ENCODE measurements at places on chromosomes 1 and 21. TPM values are rescaled to one million over a fixed set of nuclear protein-coding genes. Genes with fewer than 3 reads are reported as not detected.

Gene ITGB2
- total RNA-seq, result 0.80 TPM

Gene EXO5
- 10.9 TPM for total RNA-seq

Gene LCE6A
- total RNA-seq, result not detected

Gene ANGPTL1
- total RNA-seq, result 0.43 TPM

Gene IL23R
- not detected for total RNA-seq

Gene TSNAX
- total RNA-seq, result 28.0 TPM

Gene SERINC2
- total RNA-seq, result 118 TPM

Gene GNG4
- 28.5 TPM for total RNA-seq

Gene FCMR
- total RNA-seq, result 0.58 TPM

Gene CRYBG2
- 67.7 TPM for total RNA-seq

Gene TTC22
- 7.0 TPM for total RNA-seq

Gene ICOSLG
- total RNA-seq, result 5.4 TPM

GRCh38 chr1:163048869-163049268, 20.3 kb upstream of the RGS4 start:
- H3K4me1 ChIP-seq, result no peaks in the 10 kb centered on the region
- H3K36me3 ChIP-seq, result no peaks in the 10 kb centered on the region
- no peaks in the 10 kb centered on the region for H3K27me3 ChIP-seq
- DNase-seq, result no peak
- H3K4me3 ChIP-seq, result no peak overlapping the region

GRCh38 chr1:38268226-38268625, 221.6 kb upstream of the POU3F1 start:
- no peaks in the 10 kb centered on the region for H3K36me3 ChIP-seq
- no peaks in the 10 kb centered on the region for H3K4me1 ChIP-seq
- no peak overlapping the region for H3K4me3 ChIP-seq
- peaks cover 69% of the 10 kb centered on the region for H3K27me3 ChIP-seq
- H3K27ac ChIP-seq, result no peak overlapping the region
- no peak for DNase-seq

DNA sequence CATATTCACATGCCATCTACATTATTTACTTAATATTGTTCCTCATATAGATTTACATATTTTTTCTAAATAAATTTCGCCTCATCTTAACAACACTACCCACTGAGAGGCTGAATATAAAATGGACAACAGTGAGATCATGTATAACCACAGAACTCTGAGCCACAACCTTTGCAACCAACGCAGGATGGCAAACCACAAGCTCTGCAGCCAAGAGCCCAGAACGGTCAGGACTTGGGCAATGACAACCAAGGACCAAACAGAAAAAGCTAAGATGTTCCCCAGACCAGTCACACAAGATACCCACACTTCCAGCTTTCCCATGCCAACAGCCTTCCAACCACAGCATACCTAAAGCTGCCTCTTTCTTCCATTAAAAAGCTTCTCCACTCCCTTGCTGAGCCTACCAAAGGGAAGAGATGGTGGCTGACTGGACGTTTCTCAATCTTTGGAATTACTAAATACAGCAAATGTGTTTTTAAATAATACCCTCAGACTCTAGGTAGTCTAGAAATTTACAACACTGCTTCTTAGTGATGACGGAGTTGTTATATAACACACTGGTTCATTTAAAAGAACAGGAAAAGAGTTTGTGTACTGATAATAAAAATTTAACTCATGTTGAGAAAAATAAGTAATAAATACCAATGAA, 117.9 kb downstream of the AKT3 start:
- no peaks in the 10 kb centered on the region for H3K4me1 ChIP-seq
- no peak overlapping the region for H3K4me3 ChIP-seq
- no peaks in the 10 kb centered on the region for H3K36me3 ChIP-seq
- H3K27ac ChIP-seq, result no peak overlapping the region

DNA sequence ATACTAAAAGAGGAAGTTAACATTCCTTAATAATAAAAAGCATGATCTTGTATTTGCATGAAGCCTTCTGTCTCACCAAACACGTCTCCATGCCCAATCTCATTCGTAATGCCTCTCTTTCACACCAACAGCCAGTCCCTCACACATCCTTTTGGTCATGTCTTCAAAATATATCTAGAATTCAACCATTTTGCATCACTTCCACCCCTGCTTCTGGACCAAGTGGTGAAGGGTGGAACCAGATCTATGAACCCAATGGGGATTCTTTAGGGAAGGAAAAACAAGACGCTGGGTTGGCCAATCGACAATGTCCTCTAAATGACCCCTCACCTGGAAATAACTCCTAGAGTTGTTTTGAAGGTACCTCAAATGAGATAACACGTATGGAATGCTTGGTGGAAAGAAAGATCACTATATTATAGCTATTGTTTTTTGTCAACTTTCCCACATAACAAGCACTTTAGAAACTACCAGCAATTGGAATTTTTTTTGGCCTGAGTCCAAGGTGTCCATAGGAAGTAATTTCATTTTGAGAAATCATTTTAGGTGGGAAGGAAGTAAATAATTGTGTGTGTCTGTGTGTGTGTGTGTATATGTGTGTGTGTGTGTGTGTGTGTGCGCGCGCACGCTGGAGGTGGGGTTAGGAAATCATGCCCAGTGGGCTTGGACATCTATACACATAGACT, at the start of gene KCNA10:
Gene KCNA10 (minus strand): TSS at position 51 of the 686 bp plus-strand sequence. CDS start 388 bp downstream, outside the sequence.
- H3K27me3 ChIP-seq, result peaks cover 36% of the 10 kb centered on the region
- no peaks in the 10 kb centered on the region for H3K36me3 ChIP-seq
- no peak for DNase-seq
- H3K4me3 ChIP-seq, result no peak within 1 kb of the TSS

DNA sequence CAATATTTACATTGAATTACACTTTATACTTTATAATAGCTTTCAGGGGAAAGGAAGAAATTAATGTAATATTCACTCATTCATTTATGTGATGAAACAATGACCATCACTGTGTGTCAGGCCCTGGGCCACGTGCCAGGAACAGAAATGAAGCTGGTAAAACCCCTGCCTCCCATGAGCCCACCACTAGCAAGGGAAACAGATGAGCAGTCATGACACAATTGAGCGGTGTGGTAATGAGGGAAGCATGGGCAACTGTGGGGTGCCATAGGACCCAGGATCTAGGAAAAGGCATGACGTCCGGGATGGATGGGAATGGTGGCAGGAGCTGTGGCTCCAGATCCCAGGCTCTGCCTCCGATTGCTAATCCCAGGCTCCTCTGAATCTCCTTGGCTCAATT, 17.0 kb upstream of the SLC5A9 start:
- H3K36me3 ChIP-seq, result no peaks in the 10 kb centered on the region
- DNase-seq, result no peak
- H3K4me3 ChIP-seq, result no peak overlapping the region

DNA sequence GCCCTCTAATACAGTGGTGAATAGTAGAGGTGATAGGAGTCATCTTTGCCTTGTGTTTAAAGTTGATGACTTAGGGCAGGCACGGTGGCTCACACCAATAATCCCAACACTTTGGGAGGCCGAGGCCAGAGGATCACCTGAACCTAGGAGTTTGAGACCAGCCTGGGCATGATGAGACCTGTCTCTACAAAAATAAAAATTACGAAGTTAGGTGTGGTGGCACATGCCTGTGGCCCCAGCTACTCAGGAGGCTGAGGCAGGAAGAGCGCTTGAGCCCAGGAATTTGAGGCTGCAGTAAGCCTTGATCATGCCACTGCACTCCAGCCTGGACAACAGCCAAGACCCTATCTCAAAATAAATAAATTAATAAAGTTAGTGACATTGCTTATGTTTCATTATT, 26.6 kb downstream of the CAPZA1 start:
- no peak for DNase-seq
- peaks cover 34% of the 10 kb centered on the region for H3K36me3 ChIP-seq
- no peak overlapping the region for H3K4me3 ChIP-seq
- H3K27ac ChIP-seq, result no peak overlapping the region

DNA sequence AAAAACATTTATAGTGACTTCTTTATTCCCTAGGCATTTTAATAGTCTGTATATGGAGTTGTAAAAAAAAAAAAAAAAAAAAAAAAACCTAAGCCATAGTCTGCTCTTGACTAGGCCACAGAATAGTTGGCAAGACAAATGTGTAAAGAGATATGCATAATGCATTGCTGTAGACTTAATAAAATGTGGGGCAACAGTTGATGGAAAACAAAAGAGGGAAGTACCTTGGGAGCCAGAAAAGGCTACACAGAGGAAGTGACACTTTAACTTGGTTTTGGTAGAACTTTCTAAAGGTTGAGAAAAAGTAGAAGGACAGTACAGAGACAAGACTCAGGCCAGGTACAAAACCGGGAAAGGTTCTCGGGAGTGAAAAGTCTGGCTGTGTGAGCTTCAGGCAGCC, 802.9 kb upstream of the ADAMTS5 start:
- no peaks in the 10 kb centered on the region for H3K4me1 ChIP-seq
- H3K36me3 ChIP-seq, result no peaks in the 10 kb centered on the region
- DNase-seq, result no peak
- no peaks in the 10 kb centered on the region for H3K27me3 ChIP-seq
- no peak overlapping the region for H3K4me3 ChIP-seq

DNA sequence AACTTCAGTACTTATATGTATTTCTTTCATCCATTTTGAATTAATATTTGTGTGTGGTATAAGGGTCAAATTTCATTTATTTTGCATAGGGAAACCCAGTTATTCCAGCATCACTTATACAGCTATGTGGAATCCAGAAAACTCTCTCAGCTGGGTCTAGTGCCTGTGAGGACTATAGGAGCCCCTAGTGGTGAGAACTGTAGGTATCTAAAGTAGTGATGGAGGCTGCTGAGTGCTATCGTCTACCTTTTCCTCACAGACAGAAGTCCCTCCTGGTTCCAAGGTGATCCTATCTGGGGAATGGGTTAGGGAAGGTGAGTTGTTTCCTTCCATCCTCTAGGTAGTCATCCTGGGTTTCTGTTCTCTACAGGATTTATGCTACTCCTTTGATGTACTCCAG, 352.0 kb upstream of the C1orf87 start:
- DNase-seq, result no peak
- no peaks in the 10 kb centered on the region for H3K36me3 ChIP-seq
- H3K4me1 ChIP-seq, result no peaks in the 10 kb centered on the region
- no peak overlapping the region for H3K27ac ChIP-seq
- no peaks in the 10 kb centered on the region for H3K27me3 ChIP-seq

GRCh38 chr1:56430141-56430839, 149.1 kb downstream of the PLPP3 start:
- H3K27ac ChIP-seq, result no peak overlapping the region
- no peak for DNase-seq
- H3K4me3 ChIP-seq, result peak overlapping the region; percentile 40
- no peaks in the 10 kb centered on the region for H3K36me3 ChIP-seq

- peaks cover 16% of the 10 kb centered on the region for H3K4me1 ChIP-seq
- H3K4me3 ChIP-seq, result no peak overlapping the region
- DNase-seq, result no peak
- no peaks in the 10 kb centered on the region for H3K27me3 ChIP-seq
- no peaks in the 10 kb centered on the region for H3K36me3 ChIP-seq
Measured at GRCh38 chr1:87872189-87872588, 543.5 kb downstream of the LMO4 start.

DNA sequence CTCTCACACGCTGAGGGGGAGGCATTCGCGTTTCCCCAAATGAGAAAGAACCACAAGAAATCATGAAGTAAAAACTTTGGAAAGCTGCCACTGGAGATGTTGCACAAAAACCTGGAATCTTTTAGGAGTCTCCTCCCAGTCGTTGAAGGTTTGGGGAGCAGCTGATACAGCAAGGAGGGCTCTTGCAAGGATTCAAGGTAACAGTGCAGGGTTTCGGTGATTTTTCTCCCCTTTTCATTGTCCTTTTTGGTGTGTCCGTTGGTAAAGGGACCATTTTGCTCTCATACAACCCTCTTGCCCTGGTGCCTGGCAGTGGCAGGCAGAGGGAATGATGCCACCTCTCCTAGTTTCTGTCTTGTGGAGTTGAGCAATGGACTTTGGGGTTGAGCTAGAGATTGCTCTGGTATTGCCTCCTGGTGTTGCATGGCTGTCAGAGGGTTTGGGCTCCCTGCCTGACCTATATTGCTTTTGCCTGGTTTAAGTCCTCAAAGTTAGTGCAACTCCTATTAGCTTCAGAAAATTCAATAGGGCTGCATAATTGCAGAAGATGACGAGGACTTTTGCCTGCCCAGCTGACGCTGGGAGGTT, 872 bp downstream of the BRINP2 start:
- peaks cover 3% of the 10 kb centered on the region for H3K36me3 ChIP-seq
- peaks cover 4% of the 10 kb centered on the region for H3K4me1 ChIP-seq
- no peak for DNase-seq
- no peak overlapping the region for H3K27ac ChIP-seq

DNA sequence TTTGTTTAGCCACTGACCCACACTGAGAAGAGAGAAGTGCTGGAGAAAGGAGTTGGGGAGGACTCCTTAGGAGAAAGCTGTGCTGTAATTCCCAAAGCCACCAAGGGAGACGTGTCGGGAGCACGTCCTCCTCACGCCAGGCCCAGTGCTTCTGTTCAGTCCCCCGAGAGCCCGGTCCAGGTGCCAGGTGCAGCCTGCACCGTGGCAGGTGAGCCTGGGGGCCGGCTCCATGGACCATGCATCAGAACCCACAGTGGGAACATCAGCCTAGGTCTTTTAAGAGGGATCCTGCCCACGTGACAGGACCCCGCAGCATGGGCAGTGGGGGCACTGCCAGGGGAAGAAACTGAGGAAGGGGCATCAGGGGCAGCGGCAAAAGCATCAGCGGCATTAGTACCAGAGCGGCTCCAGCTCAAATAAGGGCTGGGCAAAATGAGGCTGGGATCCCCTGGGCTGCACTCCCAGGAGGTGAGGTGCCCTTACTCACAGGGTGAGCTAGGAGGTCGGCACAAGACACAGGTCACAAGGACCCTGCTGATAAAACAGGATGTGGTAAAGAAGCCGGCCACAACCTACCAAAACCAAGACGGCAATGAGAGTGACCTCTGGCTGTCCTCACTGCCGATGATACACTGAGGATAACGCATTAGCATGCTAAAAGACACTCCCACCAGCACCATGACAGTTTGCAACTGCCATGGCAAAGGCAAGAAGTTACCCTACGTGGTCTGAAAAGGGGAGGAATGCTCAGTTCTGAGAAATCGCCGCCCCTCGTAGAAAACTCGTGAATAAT, 24.6 kb upstream of the PRDM15 start:
- DNase-seq, result no peak
- no peak overlapping the region for H3K27ac ChIP-seq
- no peak overlapping the region for H3K4me3 ChIP-seq
- peaks cover 16% of the 10 kb centered on the region for H3K36me3 ChIP-seq
- H3K4me1 ChIP-seq, result no peaks in the 10 kb centered on the region

DNA sequence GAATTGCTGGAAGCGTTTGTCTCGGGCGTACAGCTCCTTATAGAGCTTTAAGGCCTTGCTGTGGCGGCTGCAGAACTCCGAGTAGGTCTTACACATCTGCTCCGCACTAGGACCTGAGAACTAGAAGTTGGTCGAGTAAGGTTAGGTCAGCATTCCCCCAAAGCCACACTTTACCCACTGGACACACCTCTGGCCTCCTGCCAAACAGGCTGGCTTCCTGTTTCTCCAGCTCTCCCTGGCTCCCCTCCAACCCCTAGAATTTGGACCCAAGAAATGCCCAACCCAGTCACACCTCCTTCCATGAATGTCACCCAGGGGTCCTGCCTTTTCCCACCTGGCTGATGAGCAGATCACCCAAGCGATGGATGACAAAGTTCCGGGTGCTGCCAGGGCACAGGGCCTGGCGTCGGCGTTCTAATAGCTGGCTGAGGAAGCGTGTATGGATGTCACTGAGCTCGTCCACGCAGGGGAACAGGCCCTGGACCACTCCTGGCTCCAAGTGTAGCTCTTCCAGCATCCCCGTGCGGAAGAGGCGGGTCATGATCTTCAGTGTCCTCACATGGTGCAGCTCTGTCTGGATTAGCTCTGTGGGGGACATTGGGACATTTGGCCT, 15.6 kb downstream of the ARHGEF2 start:
- no peaks in the 10 kb centered on the region for H3K27me3 ChIP-seq
- H3K4me3 ChIP-seq, result no peak overlapping the region
- no peak for DNase-seq
- H3K27ac ChIP-seq, result no peak overlapping the region

GRCh38 chr21:43733060-43733459, 14.1 kb downstream of the PDXK start:
- no peak for DNase-seq
- no peak overlapping the region for H3K27ac ChIP-seq
- H3K36me3 ChIP-seq, result no peaks in the 10 kb centered on the region
- H3K27me3 ChIP-seq, result no peaks in the 10 kb centered on the region
- H3K4me1 ChIP-seq, result peaks cover 23% of the 10 kb centered on the region

Data from type B pancreatic cell (in vitro differentiated cells).